AG09319 (cell line): ENCODE measurements at places on chromosomes 12 and 14.
A peak's percentile ranks its signal among the peaks of the same experiment; 100 is the strongest.

DNA sequence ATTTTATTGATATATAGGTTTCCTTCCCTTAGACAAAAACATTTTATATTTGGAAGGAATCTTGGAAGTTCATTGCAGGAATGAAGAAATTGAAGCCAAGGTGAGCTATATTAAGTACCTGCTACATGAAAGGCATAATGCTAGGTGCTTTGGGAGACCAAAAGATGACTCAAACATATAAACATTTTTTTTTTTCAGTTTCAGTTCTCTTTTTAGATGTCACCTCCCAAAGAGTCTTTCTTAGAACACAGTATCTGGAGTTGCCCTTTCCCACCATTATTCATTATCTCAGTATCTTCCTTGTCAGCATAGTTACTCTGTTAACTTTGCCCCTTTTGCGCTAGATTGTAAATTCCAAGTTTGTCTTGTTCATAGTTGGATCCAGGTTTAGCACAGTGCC lies 1.1 kb downstream of the LIN52 start:
- no peak for DNase-seq

DNA sequence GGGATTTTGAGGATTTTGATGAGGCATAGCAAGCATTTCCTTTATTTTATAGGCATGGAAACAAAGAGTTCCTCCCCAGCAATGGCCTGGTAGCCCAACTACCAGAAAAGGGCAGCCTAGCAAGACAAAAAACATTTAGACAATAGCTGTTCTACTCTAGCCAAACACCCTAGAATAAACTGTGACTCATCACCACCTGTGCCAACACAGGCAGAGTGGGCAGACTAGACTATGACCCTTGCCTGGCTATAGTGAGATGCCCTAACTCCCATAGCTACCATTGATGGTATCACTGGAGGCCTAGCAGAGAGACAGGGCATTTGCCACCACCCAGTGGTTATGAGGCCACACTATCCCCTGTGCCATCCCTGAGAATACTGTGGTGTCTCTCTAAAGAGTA lies 15.5 kb upstream of the CCER1 start:
- no peak for DNase-seq

- DNase-seq = peak; percentile 79
These were observed 448.3 kb downstream of the PCNX1 start for GRCh38 chr14:71355324-71356201.

DNA sequence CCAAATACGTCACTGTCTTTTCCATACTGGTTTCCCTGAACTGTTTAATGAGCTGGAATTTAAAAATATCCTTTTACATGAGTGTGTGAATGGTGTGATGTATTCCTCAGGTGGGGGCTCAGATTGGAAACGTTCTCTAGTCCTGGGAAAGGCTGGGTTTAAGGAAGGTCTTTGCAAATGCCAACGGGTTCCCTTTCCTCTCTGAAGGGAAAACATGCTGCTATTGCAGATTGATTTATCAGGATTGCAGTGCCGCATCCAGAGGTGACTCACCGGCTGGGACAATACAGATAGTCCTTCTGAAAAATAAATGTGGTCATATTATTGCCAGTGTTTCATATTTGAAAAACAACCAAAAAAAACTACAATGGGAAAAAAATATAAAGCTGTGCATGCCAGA lies 193.1 kb upstream of the FLRT2 start:
- DNase-seq = no peak

- DNase-seq = no peak
These were observed 558.3 kb downstream of the GALC start for GRCh38 chr14:87434680-87435079.

GRCh38 chr12:2624543-2625288 lies 170.1 kb upstream of the FKBP4 start:
- DNase-seq = no peak

DNA sequence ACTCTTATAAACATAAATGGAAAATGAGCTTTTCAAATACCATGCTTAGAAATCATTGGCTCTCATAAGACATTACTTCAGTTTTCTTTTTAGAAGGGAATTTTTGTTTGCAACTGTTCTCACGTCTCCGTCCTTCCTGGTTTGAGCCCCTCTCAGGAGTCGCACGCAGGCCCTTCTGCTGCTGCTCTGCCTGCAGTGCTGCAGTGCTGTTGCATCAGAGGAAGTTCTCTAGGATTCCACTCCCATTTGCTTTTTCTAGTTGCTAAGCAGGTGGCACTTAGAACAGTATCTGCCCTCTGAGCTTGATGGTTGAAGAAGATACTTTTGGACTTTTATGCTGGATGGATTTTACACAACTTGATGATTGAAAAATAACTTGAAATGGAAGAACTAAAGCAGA lies 70.8 kb downstream of the SCN8A start:
- DNase-seq = no peak

GRCh38 chr14:35298351-35298750 lies 6.2 kb downstream of the PSMA6 start:
- DNase-seq = no peak

GRCh38 chr12:46886541-46887041 lies 60.8 kb upstream of the SLC38A4 start:
- no peak for DNase-seq

- peak; percentile 90 for DNase-seq
These were observed 11.0 kb downstream of the ZNF219 start for GRCh38 chr14:21087294-21088091.

DNA sequence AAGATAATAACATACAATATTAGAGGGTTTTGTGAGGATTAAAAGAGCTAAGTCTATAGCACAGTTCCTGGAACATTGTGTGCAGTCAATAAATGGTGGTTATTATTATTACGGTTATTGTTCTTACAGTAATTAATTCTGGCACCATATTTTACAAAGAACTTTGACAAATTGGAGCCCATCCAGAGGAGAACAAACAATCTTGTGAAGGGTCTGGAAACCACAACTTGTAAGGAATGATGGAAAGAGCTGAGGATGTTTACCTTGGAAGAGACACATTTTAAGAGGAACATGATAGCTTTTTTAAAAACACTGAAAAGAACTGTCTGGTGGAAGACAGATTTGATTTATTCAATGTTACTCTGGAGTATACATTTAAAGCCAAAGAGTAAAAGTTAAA lies 150.5 kb upstream of the KRR1 start:
- no peak for DNase-seq

GRCh38 chr12:72010356-72010755 lies 71.7 kb downstream of the TPH2 start:
- no peak for DNase-seq

DNA sequence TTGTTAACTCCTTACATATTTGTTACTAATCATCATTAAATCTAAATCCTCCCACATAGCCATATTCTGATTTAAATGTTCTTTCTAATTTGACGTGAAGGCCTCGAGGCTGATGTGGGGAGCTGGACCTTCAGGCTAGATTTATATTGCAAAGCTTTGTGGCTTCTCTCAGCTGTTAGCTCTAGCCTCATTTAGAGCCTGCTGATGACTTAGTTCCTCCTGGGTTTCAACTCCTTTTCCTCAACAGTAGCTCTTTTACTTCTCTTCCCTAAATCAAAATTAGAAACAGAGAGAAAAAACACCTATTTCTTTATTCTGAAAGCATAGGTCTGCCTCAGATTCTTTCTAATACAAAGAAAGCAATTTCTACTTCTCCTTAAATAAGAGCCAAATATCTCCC lies 477.5 kb upstream of the CCDC196 start:
- DNase-seq = no peak

- no peak for DNase-seq
These were observed 79.3 kb upstream of the DYNC1H1 start for GRCh38 chr14:101884934-101885576.

DNA sequence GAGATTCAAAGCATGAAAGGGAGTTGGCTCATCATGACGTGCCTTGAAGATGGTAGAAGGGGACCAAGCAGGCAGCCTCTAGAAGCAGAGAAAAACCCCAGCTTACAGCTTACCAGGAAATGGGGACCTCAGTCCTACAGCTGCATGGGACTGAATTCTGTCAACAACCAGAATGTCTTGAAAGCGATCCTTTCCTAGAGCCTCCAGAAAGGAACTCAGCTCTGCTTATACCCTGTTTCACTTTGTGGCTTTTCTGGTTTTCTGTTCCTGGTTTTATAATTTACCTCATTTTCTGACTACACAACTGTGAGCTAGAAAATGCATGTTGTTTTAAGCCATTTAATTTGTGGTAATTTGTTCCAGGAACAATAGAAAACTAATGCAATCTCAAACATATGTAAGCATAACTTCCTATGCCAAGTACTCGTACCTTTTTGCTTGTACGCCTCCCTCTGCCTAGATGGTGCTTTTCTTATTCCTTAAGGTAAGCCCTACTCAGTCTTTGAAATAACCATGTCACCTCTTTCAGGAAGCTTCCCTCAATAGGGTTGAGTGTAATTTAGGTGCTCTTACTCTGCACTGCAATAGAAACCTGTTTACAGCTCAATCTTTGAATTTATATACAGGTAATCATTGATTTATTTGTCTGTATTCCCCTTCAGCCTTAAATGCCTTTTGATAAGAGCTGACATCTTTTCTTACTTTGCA lies 348.8 kb downstream of the TMEM117 start:
- DNase-seq = no peak

GRCh38 chr12:59425798-59426197 lies 170.0 kb upstream of the SLC16A7 start:
- DNase-seq = no peak

GRCh38 chr14:32050878-32051277 lies 26.2 kb upstream of the ARHGAP5 start:
- no peak for DNase-seq

- DNase-seq = no peak
These were observed 618 bp upstream of the PGAM5 start for GRCh38 chr12:132710043-132710404.

DNA sequence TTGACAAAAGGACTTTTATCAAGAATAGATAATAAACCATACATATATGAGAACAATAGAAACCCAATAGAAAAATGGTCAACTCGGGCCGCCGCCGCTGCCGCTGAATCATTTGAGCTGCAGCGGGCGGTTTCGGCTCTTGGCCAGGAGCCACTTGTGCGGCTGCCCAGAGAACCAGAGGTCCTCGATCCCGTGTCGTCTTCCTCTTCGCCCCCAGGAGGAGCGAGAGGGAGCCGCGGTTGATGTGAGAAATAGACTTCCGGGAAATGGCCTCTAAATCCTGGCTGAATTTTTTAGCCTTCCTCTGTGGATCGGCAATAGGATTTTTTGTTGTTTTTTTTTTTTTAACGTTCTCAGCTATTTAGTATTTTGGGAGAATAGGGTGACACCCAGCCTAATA lies 44.8 kb downstream of the CPSF6 start:
- peak; percentile 12 for DNase-seq

DNA sequence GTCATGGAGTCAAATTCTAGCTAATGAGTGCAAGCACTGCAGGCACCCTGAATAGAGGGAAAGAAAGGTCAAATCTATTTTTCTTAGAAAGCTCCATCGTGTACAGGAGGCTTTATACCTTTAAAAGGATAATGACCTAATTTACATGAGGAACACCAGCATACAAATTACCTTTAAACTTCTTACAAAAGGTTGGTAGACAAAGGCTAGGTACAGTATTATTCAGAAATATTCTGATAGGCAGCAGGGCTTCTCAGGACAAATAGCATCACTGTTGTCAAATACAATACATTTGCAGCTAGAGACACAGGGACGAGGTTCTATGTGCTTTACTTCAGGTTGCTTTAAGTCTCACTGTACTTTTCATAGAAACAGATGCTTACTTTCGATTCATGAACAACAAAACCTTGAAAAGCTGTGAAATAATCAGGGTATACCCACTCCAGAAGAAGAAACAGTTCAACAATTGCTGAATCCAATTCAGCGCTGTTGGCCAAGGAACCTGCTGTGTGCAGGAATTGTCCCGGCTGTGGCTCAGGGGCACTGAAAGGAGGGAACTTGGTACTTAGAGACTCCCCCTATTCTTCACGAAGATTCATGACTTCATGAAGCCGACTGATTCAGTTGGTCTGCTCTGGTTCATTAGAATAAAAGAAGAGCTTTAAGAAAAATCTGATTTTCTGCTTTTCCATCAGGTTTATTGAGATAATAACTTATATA lies 252.9 kb downstream of the PRKD1 start:
- no peak for DNase-seq

DNA sequence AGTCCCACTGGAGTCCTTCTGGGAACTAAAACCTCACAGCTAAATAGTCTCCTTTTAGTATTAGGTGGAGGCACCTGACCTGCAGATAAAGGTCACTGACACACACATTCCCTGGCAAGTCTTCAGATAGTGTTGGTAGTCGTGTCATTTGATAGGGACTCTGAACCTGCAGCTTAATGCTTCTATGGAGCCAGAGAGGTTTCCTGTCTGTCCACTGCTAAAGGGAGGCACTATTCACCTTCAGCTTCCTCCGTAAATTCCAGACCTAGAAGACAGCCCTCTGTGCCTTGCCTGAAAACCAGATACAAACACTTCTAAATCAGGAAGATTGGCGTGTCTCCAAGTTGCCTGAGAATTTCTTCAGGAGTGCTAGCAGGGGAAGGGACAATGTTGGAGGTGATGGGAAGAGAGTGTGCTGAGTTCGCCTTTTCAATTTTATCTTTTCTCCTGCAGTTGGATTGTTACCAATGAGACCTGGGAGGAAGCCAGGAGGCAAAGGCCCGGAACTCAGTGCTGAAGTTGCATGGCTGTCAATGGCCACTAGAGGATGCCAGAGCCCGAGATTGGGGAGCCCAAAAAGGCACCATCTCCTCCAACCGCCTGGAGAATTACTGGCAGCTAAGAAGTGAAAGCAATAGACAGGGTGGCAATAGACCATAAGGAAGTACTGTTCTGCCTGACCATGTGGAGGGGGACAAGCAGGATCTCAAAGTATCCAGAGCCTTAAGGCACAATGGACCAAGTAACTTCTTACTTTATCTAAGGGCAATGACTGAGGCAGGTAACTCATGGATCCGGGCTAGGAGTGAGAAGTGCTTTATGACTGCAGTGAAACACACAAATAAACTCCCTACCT lies 81.6 kb upstream of the SCAF11 start:
- peak; percentile 16 for DNase-seq
